ENCODE measurements at places on chromosomes 1 and 21.

DNA sequence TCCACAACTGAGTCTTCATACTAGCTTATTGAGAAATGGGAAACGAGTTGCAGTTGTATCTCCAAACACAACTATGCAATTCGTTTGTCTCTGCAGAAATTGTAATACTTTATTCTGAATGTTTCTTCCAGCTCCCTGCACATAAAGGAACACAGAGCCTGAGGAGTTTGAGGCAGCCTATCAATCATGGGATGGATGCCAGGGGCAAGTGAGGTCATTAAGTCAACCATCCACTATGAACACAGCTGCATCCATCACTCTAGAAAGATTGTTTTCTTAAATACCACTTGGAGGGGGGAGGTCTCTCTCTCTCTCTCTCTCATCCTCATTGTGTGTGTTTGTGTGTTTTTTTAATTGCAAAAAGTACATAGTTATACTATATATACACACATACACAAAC is 2.9 kb upstream of the PSMB2 start:
- DNase-seq = no peak

DNA sequence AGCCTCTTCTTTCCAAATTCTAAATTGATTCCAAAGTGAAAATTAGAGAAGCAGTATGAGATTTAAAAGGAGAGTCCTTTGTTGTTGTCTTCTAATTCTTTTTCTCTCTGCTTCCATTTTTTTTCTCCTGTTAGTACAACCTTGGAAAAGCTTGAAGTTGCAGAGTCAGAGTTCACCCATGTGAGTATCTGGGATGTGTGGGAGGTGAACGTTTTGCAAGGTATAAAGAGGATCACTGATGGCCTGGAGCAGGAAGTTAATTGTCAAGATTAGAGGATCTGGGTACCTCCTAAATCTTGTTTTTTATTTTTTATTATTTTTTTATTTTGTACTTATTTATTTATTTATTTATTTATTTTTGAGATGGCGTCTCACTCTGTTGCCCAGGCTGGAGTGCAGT is 7.7 kb upstream of the PSMD4 start:
- no peak for DNase-seq

- no peak for DNase-seq
These were observed 51.0 kb downstream of the TNN start for GRCh38 chr1:175118375-175119367.

GRCh38 chr1:241145881-241146280 is 211.1 kb downstream of the RGS7 start:
- DNase-seq = no peak

- no peak for DNase-seq
These were observed 408.7 kb upstream of the TMPRSS15 start for GRCh38 chr21:18812308-18812707.
